NCI-H446 (cell line): ENCODE measurements at places on chromosomes 7 and 10.

DNA sequence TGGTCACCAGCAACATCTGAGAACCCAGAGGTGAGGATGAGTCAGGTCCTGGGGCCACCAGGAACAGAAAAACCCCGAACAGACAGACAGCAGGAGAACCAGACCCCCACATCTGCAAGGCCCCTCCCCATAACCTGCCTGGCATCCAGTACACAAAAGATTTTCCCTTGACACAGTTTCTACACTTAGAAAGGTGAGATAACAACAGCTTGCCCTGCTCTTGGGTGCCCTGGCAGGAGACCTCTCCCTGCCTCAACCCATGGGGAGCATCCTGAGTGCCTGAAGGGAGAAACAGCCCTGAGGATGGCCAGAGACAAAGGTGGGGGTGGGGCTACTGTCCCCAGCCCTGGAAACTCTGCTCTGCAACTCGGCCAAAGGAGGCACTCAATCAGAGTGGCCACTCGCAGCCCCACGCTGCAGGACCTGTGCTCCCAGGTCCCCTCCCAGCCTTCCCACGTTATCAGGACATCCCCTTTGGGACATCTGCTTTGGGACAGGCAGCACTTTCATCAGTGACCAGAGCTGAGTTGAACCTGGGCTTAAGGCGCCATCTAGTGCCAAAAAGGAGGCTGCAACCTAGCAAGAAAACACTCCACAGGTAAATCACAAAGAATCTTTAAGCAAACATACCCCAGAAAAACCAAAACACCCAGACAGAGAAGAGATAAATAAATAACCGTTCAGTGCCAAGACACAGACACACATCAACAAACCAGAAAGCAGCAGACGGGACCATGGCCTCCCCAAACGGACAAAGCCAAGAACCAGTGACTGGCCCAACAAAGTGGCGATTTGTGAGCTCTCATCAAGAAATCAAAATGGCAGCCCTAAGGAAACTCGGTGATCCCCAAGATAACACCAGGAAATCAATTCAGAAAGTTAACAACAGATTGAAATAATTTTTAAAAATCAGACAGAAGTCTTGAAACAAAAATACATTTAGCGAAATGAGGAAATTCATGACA lies 233.7 kb downstream of the PTPRN2 start:
- no peak for DNase-seq

DNA sequence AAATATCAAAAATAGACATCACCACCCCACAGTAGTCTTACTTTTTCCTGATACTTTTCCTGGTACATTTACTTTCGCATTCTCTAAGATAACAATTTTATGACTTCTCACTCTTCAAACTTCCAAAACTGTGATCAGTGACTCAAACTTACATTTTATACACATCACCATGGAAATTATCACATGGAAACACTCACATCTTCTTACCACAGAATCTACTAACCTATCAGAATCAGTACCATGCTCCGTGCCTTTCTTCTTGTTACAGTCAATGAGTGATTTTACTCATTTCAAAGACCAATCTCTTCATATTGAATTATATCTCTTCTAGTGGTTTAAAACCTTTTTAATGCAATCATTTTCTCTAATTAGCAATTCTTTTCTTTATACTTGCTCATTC lies 120.3 kb downstream of the PTEN start:
- DNase-seq, result no peak

GRCh38 chr7:36176697-36177096 lies 23.6 kb downstream of the EEPD1 start:
- no peak for DNase-seq

GRCh38 chr10:62580396-62580795 lies 206.2 kb downstream of the ZNF365 start:
- DNase-seq, result no peak

DNA sequence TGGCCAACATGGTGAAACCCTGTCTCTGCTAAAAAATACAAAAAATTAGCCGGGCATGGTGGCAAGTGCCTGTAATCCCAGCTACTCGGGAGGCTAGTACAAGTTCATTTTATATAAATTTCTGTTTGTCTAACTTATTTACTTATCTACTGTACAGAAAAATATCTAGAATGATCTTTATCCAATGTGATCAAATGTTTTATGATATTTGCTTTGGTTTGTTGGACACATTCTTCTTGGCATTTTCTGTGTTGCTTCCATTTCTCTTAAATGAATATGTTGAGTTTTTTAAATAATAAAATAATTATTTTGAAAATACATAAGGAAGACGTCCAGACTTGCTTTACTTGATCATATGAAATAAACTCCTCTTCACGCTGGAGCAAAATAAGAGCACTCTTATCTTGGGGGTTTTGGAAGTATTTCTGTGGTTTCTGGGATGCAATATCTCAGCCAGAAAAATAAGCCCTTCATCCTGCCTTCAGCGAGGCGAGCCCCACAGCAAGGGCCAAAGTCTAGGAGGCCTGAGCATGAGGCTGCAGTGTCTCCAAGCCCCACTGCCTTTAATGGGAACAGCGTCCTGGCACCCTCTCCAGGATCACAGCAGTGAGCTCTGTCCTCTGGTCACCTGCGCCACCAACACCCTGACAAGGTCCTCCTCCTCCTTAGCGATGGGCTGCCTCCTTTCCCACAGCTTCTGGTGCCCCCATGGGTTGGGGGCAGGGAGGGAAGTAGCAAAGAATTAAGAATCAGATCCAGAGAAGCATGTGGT lies 480.2 kb downstream of the KCNMA1 start:
- DNase-seq, result no peak

GRCh38 chr10:102580230-102580629 lies 64.0 kb upstream of the TRIM8 start:
- no peak for DNase-seq

DNA sequence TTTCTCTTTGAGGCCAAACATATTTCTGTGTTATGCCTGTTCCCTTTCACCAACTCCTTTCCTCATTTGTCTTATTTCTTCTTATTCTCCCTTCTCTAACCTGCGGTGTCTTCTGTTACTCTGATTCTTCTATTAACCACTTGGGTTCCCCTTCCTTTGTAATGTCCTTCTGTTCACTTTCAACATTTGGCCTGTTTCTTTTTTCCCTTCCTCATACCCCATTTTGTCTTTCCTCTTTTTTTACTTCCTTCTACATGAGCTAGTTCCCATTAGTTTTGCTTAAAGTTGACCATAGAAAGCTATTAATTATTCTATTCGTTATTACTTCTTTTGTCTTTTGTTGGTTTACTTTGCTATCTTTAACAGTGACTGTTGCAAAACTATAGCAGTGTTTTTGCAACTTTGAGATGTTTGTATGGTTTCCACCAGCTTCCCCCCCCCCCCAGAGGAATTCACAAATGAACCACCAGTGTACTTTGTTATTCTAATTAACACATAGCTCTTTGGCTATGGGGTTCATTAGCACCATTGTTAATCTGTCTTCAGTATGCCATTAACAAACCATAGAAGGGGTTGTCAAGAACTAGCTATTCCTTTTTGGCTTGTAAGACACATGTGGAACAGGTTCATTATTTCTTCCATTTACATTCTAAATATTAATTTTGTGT lies 2.9 kb downstream of the LRGUK start:
- no peak for DNase-seq

DNA sequence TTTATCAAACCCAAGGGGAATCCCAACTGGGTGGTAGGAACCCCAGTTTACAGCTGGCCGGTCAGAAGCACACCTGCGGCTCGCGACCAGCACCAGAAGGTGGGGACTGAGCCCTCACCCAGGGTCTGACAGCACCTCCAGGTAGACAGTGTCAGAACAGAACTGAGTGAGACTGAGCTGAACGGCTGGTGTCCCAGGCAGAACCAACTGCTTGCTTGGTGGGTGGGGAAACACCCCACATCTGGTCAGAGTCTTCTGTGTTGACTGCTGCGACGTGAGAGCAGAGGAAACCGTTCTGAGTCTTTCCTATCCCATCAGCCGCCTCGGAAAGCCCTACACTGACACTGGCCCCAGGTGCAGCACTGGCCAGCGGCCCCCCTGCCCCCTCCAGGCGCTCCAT lies 160.7 kb downstream of the MAD1L1 start:
- no peak for DNase-seq

- DNase-seq, result no peak
Observed at GRCh38 chr7:157596471-157596870, 259.7 kb downstream of the DNAJB6 start.

DNA sequence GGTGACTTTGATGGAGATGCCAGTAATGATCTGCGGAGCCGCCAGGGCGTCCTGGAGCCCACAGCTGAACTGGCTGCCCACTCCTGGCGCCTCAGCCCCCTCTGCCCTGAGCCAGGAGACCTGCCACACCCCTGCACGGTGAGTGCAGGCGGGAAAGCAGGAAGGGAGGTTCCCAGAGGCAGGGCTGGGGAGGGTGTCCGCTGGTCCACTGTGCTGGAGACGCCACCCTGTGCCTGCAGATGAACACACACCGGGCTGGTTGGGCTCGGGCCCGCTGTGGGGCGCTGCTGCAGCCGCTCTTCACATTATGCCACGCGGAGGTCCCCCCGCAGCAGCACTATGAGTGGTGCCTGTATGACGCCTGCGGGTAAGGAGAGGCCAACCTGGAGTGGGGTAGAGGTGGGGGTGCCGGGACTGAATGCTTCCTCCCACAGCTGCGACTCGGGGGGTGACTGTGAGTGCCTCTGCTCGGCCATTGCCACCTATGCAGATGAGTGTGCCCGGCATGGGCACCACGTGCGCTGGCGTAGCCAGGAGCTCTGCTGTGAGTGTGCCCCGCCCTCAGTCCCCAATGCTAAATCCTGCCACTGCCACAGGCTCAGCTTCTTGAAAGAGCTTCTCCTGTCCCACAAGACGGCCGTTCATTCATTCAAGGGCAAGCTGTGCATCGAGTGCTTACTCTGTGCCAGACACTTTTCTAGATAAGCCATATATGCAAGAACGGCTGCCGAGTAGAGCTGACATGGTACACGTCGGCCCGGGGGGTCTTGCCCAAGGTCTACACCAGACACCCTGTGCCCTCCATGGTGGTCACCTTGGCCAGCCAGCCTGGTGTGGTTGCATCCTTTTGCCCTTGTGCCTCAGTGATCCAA lies 14.3 kb upstream of the ZNF467 start:
- DNase-seq, result no peak

DNA sequence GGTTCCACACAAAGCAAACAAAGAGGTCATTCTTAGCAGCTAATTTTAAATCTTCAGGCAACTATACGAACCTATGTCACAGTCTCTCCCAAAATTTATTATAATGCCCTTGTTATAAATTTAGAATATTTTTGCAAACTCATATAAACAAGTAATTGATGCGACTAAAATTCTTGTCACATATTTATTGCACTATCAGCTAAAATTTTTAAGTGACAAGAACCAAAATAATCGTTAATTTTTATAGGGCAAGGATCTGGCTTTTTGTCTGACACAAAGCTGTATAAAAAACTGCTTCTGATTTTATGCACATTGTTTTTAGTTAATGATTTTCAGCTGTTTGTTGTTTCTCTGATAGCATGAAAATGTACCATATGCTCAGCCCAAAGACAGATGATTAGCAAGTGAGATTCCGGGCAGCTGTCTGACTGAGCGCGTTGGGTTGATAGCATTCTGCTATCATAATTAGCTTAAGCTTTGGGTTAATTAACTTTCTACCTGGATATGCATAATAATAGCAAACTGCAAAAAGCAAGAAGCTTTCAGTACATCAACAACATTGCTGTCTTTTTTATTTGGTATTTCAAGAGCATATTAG lies 136.0 kb downstream of the MGMT start:
- DNase-seq, result no peak

GRCh38 chr7:55483046-55483445 lies 89.3 kb downstream of the VOPP1 start:
- DNase-seq, result no peak

DNA sequence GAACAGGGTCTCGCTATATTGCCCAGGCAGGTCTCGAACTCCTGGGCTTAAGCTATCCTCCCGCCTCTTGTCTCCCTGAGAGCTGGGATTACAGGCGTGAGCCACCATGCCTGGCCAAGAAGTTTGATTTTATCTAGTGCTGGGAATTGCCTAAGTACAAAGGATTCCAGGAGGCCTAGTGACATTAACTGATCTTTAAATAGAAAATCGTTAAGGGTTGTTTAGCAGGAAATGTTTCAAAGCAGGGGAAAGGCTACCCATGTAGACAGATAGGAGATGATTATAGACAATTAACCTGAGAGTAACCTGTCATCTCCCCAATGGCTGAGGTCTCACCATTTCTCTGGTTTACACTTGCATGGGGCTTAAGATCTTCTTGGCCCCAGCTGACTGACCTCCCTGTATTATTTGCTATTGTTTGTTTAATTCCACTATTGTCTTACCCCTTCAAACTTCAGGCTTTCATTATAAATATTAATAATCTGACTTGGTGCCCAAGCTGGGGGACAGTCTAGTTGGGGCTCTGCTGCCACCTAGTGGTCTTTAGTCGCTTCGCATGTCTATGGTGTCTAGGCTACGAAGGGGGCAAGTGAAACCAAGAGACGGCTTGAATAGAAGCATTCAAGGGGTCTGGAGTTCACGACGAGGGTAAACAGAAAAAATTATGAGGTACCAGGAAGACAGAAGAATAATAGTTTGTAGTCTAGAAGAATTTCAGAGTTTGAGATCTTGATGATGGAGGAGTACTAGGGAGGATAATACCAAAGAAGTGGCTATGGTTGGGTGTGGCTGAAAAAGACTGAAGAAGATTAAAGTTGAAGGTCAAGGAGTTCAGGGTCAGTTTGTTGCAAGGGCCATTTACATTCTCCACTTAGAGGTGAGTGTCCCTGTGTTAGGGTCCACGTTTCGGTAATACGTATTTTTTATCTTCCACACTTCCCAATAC lies 40.4 kb upstream of the BPGM start:
- no peak for DNase-seq

DNA sequence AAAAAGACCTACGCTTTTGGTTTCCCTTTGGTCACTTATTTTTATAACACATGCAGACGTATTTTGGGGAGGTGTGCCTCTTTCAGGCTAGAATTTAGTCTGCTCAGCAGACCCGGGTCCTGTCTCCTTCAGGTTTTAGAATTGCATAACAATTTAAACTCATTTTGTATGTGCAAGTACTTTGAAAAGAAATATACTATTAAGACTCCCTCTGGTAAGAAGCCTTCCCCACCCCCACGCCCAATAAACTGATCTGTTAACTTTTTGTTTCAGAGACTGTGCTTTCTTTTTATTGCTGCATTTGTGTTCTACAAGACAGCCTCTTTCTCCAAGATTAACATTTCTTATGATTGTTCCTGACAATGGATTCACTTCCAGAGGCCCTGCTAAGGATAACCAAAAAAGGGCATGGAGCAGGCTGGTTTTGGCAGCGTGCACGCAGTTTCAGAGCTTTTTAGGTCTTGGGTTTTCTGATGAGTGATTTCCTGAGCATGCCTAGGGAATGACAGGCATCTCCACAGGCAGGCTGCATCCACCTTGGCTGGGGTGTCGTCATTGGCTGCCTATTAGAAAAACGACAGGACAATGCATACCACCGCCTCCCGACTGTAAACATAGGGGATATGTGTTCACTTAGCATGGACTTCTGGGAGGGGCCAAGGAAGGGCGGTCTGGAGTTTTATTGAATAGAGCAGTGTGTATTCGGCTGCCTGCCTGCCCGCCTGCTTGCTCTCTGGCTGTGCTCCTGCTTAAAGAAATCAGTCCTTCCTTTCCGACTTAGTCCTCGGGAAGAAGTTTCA lies at the start of gene CALD1:
Gene CALD1, plus strand, starts transcription at position 694 of the 800 bp plus-strand sequence. CDS start 88,100 bp downstream, outside the sequence.
- DNase-seq, result peak; percentile 35
